Stimulated activated CD8-positive, alpha-beta memory T cell treated with anti-CD3 and anti-CD28 coated beads, Interleukin-12 subunit alpha, Interleukin-12 subunit beta, amount 100 ng/mL, for 1 hour (primary cell): ENCODE measurements at places on chromosomes 3 and 15.

DNA sequence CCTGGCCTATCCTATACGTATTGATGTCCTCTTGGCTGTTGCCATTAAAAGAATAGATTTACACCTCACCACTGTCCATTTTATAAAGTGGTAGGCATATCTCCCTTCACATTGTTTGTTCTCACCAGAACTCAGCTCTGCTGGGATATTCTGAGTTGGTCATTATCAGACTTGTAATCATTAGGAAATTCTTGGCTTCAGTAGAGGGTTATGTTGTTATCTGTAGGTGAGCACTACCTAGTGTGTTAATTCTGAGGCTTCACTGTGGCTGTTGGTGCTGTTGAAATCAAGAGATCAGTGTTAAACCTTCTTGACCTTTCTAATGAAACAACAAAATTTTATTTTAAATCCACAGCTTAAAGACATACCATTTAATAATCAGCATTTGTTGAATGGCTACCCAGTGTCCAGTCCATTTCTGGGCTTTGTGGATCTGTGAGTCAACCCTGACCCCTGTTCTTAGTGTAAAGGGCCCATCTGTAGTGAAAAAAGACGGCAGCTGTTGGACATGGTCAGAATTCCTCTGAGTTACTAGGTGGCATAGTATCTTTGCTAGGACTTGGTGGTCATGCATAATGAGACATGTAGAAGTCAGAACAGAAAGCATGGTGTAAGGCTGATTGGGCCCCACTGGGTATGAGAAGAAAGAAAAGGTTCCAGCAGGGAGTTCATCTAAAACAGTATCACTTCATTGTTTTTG lies 32.9 kb upstream of the P4HTM start:
- no peak for DNase-seq

GRCh38 chr15:78859971-78860719 lies 12.5 kb upstream of the MORF4L1 start:
- DNase-seq, result peak; percentile 42

- no peak for DNase-seq
These were observed 133.0 kb upstream of the NR2E3 start for GRCh38 chr15:71677352-71677751.

- no peak for DNase-seq
These were observed 15.3 kb upstream of the RBMS3 start for GRCh38 chr3:29265509-29266072.

- no peak for DNase-seq
These were observed 300.9 kb downstream of the MCTP2 start for GRCh38 chr15:94532226-94532625.

GRCh38 chr3:197364410-197365071 lies 66.1 kb upstream of the DLG1 start:
- DNase-seq, result no peak

DNA sequence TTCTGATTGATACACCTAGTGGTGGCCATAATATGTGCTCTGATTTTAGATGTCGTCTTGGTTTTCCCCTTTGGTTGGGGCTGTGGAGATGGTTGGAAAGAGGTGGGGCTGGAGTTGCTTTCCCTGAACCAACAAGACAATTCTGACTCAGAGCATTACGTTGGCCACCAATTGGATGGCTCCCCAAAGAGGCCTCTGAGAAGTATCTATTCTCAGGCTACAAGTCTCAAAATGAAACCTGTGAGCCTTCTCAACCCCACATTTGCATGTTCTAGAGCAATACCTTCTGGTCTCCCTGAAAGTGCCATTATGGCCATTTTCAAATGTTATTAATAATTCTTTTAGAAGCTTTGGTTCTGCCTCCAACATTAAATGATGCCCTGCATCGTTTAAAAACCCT lies 188.4 kb upstream of the WNT5A start:
- DNase-seq, result no peak

GRCh38 chr15:64851503-64851840 lies 9.8 kb downstream of the PLEKHO2 start:
- no peak for DNase-seq

DNA sequence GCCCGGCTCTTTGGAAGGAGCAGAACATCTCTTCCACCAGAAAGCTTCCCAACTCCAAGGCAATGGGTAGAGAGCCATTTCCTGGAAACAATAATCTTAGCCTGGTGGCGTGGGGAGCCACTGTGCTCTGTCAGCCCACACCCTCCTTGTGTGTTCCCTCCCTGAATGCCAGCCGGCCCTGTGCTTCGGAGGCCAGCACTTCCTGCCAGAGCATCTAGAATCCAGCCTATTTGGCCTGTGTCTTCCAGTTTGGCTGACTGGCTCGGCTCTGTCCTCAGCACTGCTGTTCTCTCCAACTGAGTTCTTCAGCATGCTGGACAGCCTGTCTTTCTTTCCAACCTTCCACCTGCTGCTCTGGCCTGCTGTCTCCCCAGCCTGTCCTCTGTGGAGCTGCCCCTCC lies 349.3 kb downstream of the MFSD1 start:
- DNase-seq, result no peak

- no peak for DNase-seq
These were observed 125.0 kb upstream of the ROPN1 start for GRCh38 chr3:124116906-124117305.

DNA sequence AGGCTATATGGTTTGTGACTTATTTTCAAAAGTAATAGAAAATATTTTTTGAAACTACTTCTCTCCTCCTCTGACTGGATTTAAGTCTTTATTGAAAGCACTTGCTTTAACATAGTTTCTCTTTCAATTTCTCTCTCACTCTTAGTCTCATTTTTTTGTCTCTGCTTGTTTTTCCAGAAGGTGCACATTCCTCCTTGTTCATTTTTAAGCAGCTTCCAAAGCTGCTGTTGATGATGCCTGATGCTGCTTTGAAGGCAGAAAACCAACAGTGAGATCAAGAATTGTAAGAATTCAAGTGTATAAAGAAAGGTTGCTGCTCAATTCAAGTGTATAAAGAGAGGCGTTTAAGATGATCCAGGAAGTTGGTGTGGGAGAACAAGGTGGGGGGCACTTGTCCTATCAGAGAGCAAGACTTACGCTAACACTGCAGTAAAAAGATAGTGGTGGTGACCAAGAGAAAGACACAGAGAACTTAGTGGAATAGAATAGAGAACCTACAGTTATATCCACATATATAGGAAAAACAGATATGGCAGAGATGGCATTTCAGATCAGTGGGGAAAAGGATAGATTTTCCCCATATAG lies 12.1 kb downstream of the NR2C2 start:
- no peak for DNase-seq

- no peak for DNase-seq
These were observed 26.3 kb downstream of the NRG4 start for GRCh38 chr15:75985971-75986370.

GRCh38 chr3:23389089-23389488 lies 186.0 kb downstream of the UBE2E2 start:
- DNase-seq, result no peak

DNA sequence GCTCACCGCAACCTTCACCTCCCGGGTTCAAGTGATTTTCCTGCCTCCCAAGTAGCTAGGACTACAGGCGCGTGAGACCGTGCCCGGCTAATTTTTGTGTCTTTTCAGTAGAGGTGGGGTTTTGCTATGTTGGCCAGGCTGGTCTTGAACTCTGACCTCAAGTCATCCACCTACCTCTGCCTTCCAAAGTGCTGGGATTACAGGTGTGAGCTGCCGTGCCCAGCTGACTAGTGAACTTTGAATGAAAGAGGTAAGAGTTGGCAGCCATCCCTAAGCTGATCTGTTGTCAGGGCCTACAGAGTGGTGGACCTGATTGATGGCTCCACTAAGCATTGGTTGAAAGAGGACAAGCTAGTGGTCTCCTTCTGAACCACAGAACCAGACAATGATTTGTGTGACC lies 15.3 kb downstream of the PXK start:
- DNase-seq, result no peak

DNA sequence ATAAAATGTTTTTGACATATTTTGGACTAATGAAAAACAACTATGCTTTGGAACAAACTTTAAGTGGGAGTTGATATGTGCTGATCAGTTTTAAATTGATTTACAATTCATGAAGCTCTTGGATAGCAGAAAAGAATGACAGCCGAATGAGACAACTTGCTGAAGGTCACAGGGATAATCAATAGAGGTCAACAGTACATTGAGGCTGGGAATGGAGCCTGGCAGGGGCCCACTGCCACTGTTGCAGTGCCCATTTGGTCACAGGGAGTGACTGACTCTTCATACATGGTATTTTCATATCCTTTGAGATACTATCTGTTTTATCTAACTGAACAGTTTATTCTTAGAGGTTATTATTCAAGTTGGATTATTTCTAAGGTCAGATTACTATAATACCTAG lies 58.7 kb upstream of the EIF5A2 start:
- no peak for DNase-seq

DNA sequence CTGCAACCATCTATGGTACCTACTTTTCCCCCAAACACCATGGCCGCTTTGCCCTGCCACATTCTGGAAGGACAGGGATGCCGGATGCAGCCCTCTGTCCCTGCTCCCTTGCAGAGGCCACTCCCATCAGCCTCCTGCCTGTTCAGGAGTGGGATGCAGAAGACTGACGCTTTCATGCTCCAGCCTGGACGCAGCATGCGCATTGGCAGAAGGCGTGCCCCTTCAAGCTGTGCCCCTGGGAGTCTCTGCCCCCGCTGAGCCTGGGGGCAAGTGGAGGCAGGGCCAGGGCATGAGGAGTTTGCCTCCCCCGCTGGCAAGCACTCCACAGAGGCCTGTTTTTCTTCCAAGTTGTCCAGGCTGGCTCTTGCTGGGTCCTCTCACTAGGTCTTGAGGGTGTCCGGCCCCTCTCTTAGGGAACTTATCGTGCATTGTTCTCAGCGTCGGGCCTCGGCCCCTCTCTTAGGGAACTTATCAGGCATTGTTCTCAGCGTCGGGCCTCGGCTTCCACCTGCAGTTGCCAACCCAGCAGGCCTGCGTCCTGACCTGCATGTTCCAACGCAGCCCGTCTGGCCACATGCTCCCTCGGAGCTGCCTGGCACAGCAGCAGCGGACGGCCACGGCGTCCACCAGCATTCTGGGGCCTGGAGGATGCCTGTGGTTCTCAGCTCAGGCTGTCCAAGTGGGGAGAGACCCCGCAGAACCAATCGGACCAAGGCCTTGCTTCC lies 14.6 kb upstream of the SNRPA1 start:
- DNase-seq, result no peak

DNA sequence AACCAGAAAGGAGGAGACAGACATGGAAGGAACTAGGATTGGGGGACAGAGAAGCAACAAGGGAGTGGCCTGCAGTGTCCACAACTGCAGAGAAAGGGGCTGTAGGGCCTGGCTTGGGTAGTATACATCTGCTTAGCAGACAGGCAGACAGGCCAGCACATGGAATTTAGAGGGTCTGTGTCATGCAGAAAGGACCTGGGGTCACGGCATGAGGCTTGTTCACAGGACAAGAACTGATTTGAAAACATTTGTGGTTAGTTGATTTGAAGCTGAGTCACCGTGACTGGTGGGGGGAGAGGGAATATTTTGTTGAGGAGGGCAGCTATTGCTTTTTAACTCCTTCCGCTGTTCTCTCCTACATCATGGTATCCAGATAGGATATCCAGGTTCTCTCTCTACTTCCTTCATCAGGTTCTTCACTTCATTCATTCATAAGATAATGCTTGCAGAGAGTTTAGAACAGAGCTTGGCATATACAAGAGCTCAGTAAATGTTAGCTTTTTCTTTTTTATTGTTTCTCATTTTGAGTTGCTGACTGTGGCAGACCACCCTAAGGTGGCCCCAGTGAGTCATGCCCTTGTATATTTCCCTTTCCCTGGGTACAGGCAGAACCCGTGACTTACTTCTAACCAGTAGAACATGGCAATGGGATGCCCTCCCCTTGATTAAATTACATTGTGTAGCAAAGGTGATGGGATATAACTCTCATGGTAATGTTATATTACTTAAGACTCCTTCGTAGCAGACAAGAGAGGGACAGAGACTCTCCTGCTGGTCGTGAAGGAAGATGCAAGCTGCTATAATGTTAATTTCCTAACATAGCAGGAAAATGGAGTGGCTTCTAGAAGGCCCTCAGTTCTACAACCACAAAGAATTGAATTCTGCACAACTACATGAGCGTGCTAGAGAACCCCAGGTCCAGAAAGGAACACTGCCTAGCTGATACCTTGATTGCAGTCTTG lies 95.0 kb upstream of the NMNAT3 start:
- DNase-seq, result no peak

DNA sequence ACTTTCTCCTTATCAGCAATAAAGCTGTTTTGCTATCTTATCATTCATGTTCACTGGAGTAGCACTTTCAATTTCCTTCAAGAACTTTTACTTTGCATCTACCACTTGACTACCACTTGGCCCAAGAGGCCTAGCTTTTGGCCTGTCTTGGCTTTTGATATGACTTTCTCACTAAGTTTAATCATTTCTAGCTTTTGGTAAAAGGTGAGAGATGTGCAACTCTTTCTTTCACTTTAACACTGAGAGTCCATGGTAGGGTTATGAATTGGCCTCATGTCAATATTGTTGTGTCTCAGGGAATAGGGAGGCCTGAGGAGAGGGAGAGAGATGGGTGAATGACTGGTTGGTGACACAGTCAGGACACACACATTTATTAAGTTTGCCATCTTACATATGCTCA lies 31.0 kb upstream of the FAM3D start:
- DNase-seq, result no peak

DNA sequence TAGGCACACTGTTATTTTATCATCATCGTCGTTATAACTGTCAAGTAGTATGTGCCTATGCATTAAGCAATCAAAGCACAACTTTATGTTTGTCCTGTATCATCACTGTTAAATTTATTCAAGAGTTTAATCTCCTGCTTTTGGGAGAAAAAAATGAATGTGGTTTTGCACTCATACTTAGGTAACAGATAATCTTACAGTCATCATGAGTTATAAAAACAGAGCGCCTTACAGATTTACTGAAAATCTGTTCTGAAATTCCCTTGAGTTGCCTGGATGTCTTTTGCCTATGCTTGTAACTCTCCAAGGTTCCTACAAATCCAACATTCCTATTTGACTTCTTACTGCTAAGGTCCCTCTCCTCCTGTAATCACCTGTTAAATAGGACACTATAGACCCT lies 307.3 kb downstream of the ZIC4 start:
- no peak for DNase-seq

GRCh38 chr3:84487296-84487695 lies 471.5 kb upstream of the CADM2 start:
- no peak for DNase-seq

GRCh38 chr3:61358364-61358763 lies 107.1 kb upstream of the FHIT start:
- DNase-seq, result no peak

- DNase-seq, result no peak
These were observed 515.4 kb downstream of the DIPK2A start for GRCh38 chr3:144487011-144487410.

GRCh38 chr15:58441376-58442070 lies 9.7 kb downstream of the LIPC start:
- DNase-seq, result no peak

GRCh38 chr3:47225310-47225906 lies 57.2 kb downstream of the KIF9 start:
- no peak for DNase-seq

DNA sequence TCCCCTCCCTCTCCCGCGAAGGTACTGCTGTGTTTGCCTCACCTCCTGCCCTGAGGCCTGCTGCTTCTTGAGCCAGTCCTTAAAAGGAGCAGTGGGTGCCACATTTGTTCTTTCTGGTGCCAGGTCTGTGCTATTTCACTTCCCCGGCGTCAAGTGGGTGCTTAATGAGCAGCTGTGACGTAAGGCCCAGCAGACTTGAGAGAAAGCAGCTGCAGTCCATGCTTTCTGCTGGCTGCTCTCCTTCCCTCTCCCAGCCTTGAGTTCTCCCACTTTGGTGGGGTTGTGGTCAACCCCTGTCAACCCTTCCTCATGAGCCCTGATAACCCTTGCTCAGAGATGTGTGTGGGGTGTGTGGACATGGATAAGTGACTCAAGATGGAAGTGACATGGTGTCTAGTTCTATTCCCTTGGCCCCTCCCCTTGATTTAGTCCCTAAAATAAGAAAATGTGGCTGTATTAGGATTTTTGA lies 6.9 kb downstream of the INAFM2 start:
- DNase-seq, result no peak
